ENCODE measurements at places on chromosomes 3 and 15.

- no peak for DNase-seq
Measured at GRCh38 chr3:2714834-2715233, 395.3 kb downstream of the IL5RA start.

DNA sequence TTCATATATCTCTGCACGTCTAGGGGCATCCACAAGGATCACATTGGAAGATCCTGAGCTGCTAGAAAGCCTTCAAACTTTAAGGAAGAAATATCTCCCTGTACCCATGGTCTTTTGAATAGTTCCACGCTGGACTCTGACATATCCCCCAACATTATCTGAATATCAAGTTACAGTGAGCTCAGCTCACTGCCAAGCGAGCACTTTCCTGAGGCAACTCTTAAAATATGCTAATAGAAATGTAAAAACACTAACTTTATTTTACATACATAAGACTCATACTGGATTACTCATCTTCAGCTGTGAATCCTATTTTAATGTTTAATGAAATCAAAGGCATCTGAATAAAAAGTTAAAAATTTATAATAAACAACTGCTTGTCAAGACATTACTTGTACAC, 420.2 kb upstream of the CCDC54 start:
- no peak for DNase-seq

GRCh38 chr3:5739949-5740348, 552.4 kb downstream of the EDEM1 start:
- no peak for DNase-seq

- DNase-seq: no peak
Measured at GRCh38 chr3:48614044-48614443, 4.6 kb upstream of the UQCRC1 start.

GRCh38 chr3:62128051-62128450, 245.3 kb downstream of the FEZF2 start:
- DNase-seq: no peak

GRCh38 chr15:91040856-91041255, 18.5 kb upstream of the VPS33B start:
- no peak for DNase-seq

DNA sequence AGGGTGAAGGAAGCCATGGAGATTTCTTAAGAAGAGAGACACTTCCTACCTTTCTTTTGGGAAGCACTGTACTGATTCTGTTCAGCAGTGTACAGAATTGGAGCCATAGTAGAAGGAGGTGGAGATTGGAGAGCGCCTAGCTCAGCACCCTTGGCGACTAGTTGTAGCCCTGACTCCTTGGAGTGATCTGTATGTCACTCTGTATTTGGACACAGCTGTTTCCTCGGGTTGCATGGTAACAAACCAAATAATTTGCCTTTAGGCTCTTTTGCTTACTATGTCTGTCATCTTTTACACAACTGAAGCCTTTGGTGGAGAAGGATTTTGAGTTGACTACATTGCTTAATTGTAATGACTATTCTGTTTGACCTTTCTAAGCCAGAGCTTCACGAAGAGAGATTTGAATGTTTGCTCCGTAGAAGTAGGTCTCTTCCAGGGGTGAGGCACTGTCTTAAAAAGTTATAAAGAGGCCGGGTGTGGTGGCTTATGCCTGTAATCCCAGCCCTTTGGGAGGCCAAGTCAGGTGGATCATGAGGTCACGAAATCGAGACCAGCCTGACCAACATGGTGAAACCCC, 77.1 kb downstream of the AKAP13 start:
- no peak for DNase-seq
